Esophagus squamous epithelium (tissue), 5 donors: ENCODE measurements at places on chromosomes 12 and 14. TPM values are rescaled to one million over a fixed set of nuclear protein-coding genes. Genes with fewer than 3 reads are reported as not detected.

The CLEC6A gene
- not detected for total RNA-seq

The PCED1B gene
- not detected for total RNA-seq

DNA sequence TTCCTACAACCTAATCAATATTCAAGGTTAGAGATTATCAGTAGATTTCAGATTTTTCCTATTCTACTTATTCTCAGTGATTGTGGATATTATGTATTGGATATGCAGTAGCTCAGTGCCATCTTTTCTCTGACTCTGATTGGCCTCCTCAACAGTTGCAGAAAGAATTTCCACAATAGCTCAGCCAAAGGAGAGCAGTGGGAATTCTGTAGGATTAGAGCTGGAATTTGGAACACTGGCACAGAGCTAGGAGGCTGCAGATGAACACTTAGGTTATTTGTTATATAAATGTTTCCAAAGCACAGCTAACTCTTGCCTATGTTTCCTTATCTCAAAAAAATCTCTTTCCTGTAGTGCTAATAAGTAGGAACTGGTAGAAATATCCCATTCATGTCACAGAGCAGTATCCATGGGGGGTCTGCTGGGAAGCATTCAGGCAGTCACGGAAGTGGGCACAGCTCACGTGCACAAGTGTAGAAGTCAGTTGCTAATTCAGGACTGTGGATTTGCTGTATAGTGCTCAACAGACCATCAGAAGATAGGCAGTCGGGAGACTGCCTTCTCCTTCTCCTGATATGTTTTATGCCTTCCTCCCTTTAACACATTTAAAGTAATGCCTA lies 116.2 kb upstream of the TMEM260 start:
- no peak for DNase-seq

DNA sequence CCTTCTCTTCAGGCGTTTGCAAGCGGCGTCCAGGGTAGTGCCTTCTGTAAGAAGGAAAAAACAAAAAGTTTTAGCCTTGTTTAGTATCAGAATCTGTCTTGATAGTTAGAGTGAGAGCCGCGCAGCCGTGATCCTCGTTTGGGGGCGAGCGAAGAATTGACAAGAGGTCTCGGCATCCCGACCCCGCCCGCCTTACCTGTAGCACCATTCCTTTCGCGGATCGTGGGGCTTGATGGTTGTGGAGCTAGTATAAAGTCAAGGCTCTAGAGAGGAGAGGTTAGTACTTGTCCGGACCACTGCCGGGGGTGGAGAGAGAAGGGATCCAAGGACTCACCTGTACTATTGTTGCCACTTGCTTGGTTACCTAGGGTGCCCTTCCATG lies 494 bp downstream of the TMTC3 start:
- no peak for DNase-seq

- DNase-seq = no peak
These were observed 25.9 kb downstream of the RHOF start for GRCh38 chr12:121767525-121768016.

The SLC39A9 gene
- 40.2 TPM for total RNA-seq

DNA sequence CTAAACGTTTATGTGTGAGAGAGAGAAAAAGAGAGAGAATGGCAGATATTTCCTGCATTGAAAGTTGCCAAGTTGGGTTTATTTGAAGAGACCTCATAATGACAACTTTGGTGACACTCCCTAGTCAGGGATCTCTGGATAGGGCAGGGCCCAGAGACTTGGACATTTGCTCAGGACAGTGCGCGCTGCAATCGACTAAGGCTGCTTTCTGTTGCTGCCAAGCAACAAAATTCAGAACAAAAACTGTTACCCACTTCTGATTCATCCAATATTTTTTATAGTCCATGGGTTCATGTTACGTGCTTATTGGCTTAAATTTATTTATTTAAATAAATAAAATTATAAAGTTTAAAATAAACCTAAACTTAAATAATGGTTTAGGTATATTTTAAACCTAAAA lies 34.2 kb downstream of the PTGER2 start:
- DNase-seq = no peak

DNA sequence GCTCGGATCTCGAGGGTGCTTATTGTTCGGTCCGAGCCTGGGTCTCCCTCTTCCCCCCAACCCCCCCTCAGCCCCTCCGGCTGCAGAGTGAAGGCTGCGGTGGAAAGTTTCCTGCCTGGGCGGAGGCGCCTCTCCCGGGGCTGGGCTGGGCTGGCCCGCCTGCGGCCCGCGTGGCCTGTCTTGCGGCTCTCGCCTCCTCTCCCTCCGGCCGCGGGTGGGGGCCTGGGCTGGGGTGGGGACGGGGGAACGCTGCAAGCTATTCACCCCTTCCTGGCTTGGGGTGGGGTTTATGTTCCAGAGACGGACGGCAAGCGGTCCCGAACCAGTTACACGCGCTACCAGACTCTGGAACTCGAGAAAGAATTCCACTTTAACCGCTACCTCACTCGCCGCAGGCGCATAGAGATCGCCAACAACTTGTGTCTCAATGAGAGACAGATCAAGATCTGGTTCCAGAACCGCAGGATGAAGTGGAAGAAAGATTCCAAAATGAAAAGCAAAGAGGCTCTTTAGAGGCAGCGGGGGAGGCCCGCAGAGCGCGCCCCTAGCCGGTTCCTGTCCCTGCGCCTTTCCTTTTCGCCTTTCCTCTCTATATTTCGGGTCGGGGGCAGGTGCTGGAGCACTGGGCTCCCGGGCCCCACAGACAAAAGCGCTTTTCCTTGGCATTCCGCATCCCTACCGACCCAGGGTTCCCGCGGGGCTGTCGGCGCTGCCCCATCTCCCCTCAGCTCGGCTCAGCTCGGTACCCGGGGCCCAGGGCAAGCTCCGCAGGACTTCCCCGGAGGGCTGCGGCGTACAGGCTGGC lies 1.3 kb downstream of the HOXC5 start:
- no peak for DNase-seq

The CCDC175 gene
- total RNA-seq = not detected

The CRACR2A gene
- total RNA-seq = 0.91 TPM

GRCh38 chr14:24243336-24243836 lies 963 bp upstream of the TINF2 start:
- no peak for DNase-seq

DNA sequence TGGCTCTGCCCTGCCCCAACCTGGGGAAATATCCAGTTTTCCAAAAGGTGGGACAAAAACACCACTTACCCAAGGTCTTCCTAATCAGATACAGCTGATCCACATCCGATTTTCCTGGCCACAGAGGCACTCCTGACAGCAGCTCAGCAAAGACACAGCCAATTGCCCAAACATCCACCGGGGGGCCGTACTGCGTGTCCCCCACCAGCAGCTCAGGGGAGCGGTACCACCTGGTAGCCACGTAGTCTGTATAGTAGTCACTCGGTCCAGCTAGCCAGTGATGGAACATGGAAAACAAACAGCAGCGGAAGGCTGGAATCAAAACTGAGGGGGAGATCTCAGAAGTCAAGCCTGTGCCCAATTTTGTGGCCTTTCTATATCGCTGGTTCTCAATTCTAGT lies 28.8 kb downstream of the DMAC2L start:
- DNase-seq = no peak

DNA sequence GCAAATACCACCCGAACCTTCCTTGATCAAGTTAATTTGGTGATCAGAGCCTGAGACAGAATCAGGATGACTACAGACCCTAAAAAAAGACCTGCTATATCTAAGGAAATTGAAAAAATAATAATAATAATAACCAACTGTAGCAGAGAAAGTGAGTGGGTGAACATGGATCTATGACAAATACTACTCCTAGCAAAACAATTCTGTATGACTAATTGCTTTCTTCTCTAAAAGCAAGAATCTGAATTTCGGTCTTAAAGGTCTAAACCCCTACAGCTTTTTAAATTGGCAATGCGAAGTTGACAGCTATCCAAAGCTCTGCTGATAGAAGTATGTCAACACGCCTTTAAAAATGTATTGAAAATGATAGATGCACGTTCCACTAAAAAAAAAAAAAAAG lies 102.2 kb downstream of the PRKAB1 start:
- DNase-seq = no peak
